ENCODE measurements at places on chromosomes 7 and 10. TPM values are rescaled to one million over a fixed set of nuclear protein-coding genes. Genes with fewer than 3 reads are reported as not detected.

PNLIP gene
- not detected for total RNA-seq

SFTPA2 gene
- not detected for total RNA-seq

MYOF gene
- total RNA-seq = 300 TPM

PSMC2 gene
- 242 TPM for total RNA-seq

CFAP69 gene
- total RNA-seq = 0.21 TPM

PLEKHS1 gene
- 0.03 TPM for total RNA-seq

AKR1D1 gene
- total RNA-seq = not detected

COL17A1 gene
- not detected for total RNA-seq

DNA sequence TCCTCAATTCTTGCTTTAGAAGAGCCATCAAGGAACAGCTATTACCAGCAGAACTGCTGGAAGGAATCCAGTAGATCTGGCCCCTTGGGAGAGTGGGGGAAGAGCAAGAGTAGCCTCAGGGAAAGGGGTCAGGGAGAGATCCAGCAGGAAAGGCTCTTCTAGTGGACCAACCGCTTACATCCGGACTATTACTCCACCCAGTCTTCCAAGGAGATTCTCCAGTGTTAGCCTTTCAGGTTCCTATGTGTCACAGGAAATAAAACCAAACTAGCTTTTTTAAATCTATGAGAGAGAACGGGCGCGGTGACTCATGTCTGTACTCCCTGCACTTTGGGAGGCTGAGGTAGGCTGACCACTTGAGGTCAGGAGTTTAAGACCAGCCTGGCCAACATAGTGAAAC is 34.3 kb downstream of the TET1 start:
- no peaks in the 10 kb centered on the region for H3K36me3 ChIP-seq
- peaks cover 25% of the 10 kb centered on the region for H3K4me1 ChIP-seq
- H3K27ac ChIP-seq = peak overlapping the region; percentile 77
- DNase-seq = peak; percentile 65
- H3K4me3 ChIP-seq = no peak overlapping the region

- no peak overlapping the region for H3K27ac ChIP-seq
- H3K27me3 ChIP-seq = no peaks in the 10 kb centered on the region
- H3K4me1 ChIP-seq = peaks cover 8% of the 10 kb centered on the region
- no peaks in the 10 kb centered on the region for H3K36me3 ChIP-seq
Measured at GRCh38 chr10:11563936-11564335, 47.5 kb downstream of the USP6NL start.

DNA sequence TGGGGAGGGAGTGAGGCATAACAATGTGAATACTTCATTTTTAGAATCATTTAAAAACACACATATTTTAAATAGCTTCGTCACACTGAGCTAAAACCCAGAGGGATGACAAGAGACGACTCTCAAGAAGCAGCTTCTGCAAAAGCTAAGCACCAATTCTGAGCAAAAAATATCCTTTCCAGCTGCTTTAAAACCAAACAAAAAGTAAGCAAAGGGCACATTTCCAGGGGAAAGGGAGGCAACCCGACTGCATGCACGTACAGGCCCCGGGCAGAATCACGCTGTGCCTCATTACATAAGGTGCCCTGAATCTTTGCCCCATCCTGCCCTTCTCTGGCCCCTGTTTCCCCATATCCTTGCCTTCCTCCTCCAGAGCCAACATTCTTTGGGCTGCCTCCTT is 78.4 kb downstream of the DGKI start:
- 0 out of 2 replicates have a peak, but pooled peaks cover 8% of the 10 kb centered on the region for H3K27me3 ChIP-seq
- H3K4me1 ChIP-seq = peaks cover 18% of the 10 kb centered on the region
- no peaks in the 10 kb centered on the region for H3K36me3 ChIP-seq
- DNase-seq = no peak
- H3K27ac ChIP-seq = no peak overlapping the region

DNA sequence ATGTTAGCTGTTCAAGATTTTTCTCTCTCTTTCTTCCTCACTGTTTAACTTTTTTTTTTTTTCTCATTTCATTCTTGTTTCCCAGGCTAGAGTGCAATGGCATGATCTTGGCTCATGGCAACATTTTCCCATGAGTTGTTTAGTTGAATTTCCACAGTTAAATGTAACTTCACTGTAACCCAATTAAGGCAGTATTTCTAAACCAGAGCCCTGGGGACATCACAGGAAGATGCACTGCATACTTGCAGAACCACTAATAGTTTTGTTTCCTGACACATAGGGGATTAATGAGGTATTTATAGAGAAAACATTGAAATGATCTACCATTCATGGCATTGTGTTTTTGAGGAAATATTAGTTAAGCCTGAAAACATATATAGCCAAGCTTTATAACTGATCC is 795.6 kb upstream of the GHITM start:
- no peaks in the 10 kb centered on the region for H3K27me3 ChIP-seq
- DNase-seq = no peak
- H3K4me3 ChIP-seq = no peak overlapping the region
- H3K4me1 ChIP-seq = no peaks in the 10 kb centered on the region
- H3K27ac ChIP-seq = no peak overlapping the region

DNA sequence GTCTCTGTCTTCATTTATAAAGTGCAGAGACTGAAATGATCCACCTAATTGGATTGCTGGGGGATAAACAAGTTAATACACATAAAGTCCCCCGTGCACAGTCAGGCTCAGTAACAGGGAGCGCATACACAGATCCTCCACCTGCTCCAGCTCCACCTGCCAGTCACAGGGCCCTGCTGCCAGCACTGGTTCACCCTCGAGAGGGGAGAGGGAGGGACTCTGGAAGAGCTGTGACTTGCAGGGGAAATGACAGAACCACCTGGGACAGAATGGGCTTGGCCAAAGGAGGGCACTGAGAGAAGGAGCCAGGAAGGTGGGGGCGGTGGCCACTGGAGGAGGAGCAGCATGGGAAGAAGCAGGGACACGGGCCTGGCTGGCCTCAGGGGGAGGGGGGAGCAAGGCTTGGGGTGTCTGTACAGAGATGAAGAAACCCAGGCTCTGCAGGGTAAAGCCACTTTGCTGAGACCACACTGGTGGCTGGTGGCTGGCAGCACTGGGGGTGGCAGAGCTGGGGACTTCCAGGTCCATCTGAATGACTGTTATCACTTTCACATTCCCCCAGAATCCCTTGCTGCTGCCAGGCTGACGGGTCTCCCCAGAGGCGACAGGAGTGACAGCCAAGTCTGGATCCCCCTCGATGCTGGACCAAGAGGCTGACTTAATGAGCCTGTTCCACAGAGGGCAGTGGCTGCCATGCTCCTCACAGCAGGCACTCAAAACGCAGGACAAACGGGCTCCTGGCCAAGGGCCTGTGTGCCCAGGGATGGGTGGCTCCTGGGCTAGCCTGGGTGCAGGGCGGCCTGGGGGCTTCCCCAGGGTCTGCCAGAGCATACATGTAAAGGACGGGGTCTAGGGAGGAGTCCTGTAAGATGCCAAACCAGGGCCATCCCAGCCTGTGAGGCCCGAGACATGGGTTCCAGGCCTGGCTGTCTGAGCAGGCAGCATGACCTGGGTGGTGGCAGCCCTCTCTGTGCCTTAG is 151.1 kb downstream of the SH3PXD2A start:
- H3K4me1 ChIP-seq = no peaks in the 10 kb centered on the region
- no peak overlapping the region for H3K27ac ChIP-seq

DNA sequence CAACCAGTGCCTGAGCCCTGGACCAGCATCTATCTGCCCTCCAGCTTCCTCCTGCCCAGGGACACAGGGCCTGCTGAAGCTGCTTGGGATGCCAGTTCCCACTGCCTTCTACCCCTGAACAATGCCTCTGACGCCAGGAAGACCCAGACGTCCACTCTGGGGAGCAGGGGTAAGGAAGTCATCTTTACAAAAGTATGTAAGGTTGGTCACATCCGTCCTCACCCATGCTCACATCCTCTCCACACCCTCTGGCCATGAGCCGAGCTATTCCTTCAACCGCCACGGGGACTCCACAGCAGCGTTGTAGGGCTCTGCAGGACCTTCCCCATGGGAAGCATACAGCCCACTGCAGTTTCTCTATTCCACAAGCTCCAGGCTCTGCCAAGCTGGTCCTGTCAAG is 58.5 kb downstream of the CLRN3 start:
- H3K4me3 ChIP-seq = no peak overlapping the region
- DNase-seq = no peak
- H3K36me3 ChIP-seq = no peaks in the 10 kb centered on the region
- H3K27me3 ChIP-seq = no peaks in the 10 kb centered on the region

GRCh38 chr7:52584041-52584440 is 451.4 kb upstream of the POM121L12 start:
- no peaks in the 10 kb centered on the region for H3K36me3 ChIP-seq
- H3K4me3 ChIP-seq = no peak overlapping the region
- H3K4me1 ChIP-seq = no peaks in the 10 kb centered on the region
- no peak for DNase-seq

GRCh38 chr10:32002531-32002930 is 53.7 kb downstream of the KIF5B start:
- peaks cover 30% of the 10 kb centered on the region for H3K4me1 ChIP-seq
- peaks cover 9% of the 10 kb centered on the region for H3K36me3 ChIP-seq
- no peak for DNase-seq
- no peaks in the 10 kb centered on the region for H3K27me3 ChIP-seq
- H3K27ac ChIP-seq = no peak overlapping the region

- no peaks in the 10 kb centered on the region for H3K27me3 ChIP-seq
- no peak for DNase-seq
- H3K36me3 ChIP-seq = no peaks in the 10 kb centered on the region
- no peaks in the 10 kb centered on the region for H3K4me1 ChIP-seq
Measured at GRCh38 chr7:8017423-8017822, 48.8 kb downstream of the GLCCI1 start.

DNA sequence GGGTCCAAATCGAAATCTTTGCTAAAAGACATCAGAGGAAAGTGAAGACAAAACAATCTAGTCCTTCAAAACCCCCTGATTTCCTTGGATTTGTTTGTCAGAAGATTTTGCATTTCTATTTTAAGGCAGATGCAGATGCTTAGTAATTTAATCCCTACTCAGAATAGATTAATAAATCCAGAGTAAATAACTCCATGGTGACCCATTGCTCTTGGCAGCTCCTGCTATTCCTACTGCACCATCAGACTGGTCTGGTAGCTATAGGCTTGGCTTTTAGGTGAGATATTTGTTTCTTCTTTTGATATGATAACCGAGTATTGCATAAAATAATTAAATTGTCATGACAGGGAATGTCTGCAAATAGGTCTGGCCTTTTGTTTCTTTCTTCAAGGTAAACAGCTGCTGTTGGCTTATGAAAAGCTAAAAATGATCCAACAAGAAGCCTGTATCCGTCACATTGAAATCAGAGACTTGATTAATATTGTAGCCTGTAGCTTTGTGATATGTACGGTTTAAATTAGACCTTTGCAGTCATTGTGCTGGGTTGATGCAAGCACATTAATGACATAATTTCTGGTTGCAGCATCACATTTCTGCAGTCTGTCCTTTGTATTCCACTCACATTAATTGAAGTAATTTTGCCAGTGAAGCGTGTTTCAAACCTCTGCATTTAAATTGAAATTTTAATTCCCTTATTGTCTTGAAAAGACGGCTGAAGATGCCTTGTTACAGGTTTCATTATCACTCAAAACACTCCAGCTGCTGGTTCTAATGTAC is 40.7 kb downstream of the EXOC4 start:
- no peaks in the 10 kb centered on the region for H3K27me3 ChIP-seq
- no peaks in the 10 kb centered on the region for H3K4me1 ChIP-seq
- no peak overlapping the region for H3K27ac ChIP-seq
- DNase-seq = no peak
- H3K36me3 ChIP-seq = peaks cover 26% of the 10 kb centered on the region

DNA sequence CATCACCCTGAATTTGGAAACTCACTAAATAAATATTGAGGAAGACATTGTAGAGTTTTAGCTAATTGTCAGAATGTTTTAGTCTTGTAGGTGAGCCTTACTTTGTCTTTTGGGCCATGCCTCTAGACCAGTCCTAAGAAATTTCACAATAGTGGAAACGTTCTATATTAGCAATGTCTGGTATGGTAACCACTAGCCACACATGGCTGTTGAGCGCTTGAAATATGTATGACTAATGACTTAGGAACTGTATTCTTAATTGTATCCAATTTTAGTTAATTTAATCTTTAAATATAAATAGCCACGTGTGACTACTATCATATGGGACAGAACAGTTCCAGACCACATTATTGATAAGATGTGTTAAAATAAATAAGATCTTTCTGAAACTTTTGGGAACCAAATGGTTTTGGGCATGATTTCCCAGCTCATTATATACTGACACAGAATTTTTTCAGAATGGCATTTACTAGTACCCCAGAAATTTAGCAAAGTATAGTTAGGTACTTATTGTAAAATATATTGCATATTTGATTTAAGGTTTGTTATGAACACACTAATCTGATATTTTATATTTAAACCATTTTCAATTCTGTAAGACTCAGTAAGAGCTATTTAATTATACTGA is 95.0 kb downstream of the VPS50 start:
- no peaks in the 10 kb centered on the region for H3K27me3 ChIP-seq
- H3K4me3 ChIP-seq = no peak overlapping the region
- 0 out of 2 replicates have a peak, but pooled peaks cover 4% of the 10 kb centered on the region for H3K36me3 ChIP-seq
- peaks cover 24% of the 10 kb centered on the region for H3K4me1 ChIP-seq
- peak overlapping the region; percentile 72 for H3K27ac ChIP-seq
- peak; percentile 74 for DNase-seq

DNA sequence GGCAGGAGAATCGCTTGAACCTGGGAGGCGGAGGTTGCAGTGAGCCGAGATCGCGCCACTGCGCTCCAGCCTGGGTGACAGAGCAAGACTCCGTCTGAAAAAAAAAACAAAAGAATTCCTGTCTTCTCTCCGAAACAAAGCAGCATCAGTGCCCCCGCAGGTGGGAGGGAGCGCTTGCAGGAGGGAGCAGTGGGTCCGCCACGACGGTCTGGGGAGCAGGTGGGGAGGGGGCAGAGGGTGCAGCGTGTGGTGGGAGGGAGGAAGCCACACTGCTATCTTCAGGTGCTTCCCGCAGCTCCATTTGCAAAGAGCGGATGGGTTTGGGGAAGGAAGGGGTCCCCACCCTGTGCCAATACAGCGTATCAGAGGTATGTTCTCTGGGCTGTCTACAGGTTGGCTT is 31.7 kb downstream of the LIMK1 start:
- peaks cover 49% of the 10 kb centered on the region for H3K36me3 ChIP-seq
- no peak overlapping the region for H3K27ac ChIP-seq

- no peak for DNase-seq
- H3K27ac ChIP-seq = no peak overlapping the region
- H3K4me1 ChIP-seq = peaks cover 25% of the 10 kb centered on the region
- H3K4me3 ChIP-seq = no peak overlapping the region
- H3K27me3 ChIP-seq = no peaks in the 10 kb centered on the region
Measured at GRCh38 chr10:50467209-50467608, 156.5 kb downstream of the SGMS1 start.

DNA sequence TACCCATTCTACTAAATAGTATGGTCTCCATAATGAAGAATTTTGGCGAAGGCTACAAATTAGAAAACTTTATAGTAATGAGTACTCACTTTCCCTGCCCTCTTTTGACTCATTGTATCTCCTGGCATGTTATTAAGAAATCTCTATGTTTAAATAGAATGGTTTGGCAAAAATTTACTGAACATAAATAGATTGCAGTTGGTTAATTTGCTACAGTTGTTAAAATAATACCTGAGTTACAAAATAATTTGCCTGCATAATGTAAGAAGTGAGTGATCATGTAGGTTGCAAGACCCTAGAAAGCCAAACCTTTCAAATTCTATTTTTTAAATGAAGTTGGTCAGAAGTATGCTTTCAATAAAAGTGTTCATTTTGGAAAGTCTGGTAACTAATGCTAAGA is 176.8 kb upstream of the AHR start:
- H3K27ac ChIP-seq = no peak overlapping the region
- H3K4me1 ChIP-seq = peaks cover 4% of the 10 kb centered on the region
- no peak for DNase-seq
- H3K27me3 ChIP-seq = no peaks in the 10 kb centered on the region
- no peak overlapping the region for H3K4me3 ChIP-seq

Data from SJSA1 (cell line).